ENCODE measurements at places on chromosomes 6 and 20. TPM values are rescaled to one million over a fixed set of nuclear protein-coding genes. Genes with fewer than 3 reads are reported as not detected.

Gene TAAR1
- not detected for total RNA-seq

Gene PI3
- not detected for total RNA-seq

Gene SLC22A16
- total RNA-seq: 0.34 TPM

Gene MCCD1
- total RNA-seq: not detected

Gene SLC22A1
- 1.2 TPM for total RNA-seq
